Activated naive CD4-positive, alpha-beta T cell treated with anti-CD3 and anti-CD28 coated beads, Interleukin-2, amount 50 U/mL, for 72 hours (primary cell): ENCODE measurements at places on chromosomes 16 and 17. TPM values are rescaled to one million over a fixed set of nuclear protein-coding genes. Genes with fewer than 3 reads are reported as not detected.

DNA sequence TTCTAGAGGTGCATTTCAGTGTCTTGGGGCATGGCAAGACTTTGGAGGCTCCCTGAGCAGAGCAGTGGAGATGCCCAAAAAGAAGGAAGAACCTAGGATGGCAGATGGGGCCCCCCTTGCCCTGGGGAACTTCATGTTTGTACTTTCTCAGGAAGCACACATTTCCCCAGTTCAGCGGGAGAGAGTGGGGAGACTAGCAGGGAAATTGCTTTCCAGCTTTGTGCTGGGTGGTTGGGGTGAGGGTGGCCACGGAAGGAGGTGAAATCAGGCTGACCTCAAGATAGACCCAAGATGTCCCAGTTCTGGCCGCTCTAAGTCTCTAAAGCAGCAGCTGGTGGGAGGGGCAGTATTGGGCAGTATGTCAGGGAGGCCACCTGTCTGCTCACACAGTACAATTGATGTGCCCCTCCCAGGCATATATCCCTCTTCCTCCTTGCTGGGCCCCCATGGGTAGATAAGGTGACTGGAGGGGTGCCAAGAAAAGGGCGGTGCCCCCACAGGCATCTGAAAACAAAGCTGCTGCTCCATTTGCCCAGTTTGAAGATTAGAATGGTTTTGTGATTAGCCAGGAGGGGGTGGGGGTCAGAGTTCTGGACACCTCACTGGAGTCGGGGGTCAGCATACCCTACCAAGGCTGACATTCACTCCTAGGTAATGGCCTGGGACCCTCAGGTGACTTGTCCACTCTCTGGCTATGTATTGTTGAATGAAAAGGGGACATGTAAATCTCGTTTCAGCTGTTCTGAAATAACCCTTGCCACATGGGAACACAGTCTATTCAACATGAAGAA, 17.1 kb upstream of the NAGLU start:
- no peak for DNase-seq

DNA sequence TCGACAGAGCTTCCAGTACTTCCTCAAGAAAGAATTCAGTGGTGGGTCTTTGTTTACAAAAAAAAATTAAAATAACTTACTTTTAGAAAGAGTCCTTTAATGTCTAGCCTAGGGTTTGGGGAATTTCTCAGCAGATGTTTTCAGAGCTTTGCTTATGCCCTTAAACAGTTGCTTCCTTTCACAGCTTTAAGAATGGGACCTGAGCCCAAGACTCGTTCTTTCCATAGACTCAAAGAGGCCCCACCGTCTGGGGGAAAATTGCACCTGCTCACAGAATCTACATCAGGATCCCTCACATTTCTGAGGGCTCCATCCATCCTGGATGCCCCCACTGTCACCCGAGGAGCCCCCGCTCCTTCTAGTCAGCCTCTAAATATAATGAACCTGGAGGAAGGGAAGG, 60.0 kb downstream of the RGS9 start:
- DNase-seq = no peak

DNA sequence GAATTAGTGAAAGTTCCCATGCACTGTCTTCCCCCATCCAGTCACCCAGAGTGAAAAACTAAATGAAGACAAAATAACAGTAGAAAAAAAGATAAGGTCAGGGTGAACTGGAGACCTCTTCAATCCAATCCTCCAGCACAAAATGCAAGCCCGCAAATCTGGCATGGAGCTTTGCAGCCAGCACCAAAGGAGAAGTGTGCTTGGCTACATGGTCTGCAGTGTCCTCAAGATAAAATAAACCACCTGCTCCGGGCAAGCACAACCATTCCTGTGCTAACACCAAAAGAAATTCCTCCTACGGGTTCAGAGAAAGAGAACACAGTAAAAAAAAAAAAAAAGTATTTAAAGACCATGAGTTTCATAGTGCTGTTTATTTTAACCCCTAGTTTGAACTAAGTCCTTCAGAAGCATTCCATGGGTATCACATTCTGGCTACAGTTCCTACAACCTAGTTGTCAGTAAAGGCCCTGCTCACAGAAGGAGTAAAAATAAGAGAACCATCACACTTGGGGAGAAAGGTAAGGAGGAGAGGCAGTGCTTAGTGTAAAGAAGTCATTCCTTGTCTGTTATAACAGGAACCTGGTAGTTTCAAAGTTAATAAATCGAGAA, 109.1 kb downstream of the GAS7 start:
- no peak for DNase-seq

- no peak for DNase-seq
Observed at GRCh38 chr17:66717641-66718058, 117.3 kb upstream of the CACNG5 start.

DNA sequence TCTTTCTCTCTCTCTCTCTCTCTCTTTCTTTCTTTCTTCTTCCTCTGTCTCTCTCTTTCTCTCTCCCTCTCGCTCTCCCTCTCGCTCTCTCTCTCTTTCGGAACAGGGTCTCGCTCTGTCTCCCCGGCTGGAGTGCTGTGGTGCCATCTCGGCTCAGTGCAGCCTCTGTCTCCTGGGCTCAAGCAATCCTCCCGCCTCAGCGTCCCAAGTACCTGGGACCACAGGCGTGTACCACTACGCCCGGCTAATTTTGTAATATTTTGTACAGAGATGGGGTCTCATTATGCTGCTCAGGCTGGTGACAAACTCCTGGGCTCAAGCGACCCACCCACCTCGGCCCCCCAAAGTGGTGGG, 12.7 kb upstream of the KLHDC4 start:
- no peak for DNase-seq

GRCh38 chr16:86494565-86495356, 15.6 kb upstream of the FOXF1 start:
- no peak for DNase-seq

Gene METTL9
- 92.2 TPM for total RNA-seq

Gene TBC1D3C
- total RNA-seq = not detected

Gene SLC22A31
- total RNA-seq = 3.7 TPM

Gene TBC1D3B
- 7.6 TPM for total RNA-seq

Gene KCNH6
- total RNA-seq = not detected

Gene SLC6A4
- total RNA-seq = not detected

Gene LONP2
- total RNA-seq = 53.5 TPM

Gene RNF222
- total RNA-seq = 0.18 TPM

Gene C1QTNF1
- total RNA-seq = not detected
